ENCODE measurements at places on chromosomes 1 and 21.
A peak's percentile ranks its signal among the peaks of the same experiment; 100 is the strongest.

DNA sequence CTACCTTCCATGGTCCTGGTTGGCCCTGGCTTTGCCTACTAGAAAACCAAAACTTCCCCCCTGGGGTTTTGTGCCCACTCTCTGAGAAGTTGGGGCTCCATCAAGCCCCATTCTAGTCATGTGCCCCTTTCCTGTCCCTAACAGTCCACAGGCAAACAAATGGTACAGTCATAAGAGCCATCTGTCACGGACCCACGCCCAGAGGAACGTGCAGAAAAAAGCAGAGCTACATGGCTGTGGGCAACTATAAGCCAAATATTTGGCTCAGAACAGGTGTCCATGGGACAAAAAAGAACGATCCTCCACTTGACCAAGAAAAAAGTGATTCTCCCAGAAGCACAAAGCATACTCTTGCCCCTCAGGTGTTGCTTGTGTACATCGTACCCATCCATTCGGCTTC, 14.6 kb upstream of the TRNAU1AP start:
- DNase-seq, result no peak

DNA sequence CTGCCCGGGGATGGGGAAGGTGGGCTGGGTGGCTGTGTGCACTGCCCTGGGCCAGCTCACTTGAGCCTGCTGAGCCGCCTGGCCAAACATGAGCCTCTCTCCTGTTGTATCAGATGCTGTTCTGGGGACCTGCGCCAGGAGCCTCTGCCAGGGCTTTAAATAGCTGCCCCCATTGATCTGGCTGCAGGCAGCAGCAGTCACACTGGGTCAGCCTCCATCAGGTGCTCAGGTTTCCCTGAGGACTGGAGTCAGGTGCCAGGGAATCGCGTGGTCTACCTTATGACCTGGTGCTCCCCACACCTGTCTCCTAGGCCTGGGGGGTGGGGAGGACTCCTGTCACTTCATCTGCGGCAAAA, 700 bp upstream of the CCDC28B start:
- peak; percentile 94 for DNase-seq

GRCh38 chr1:152836870-152837269, 5.8 kb upstream of the LCE6A start:
- DNase-seq, result no peak

- DNase-seq, result no peak
Measured at GRCh38 chr1:26370591-26371382, 1.8 kb downstream of the ZNF683 start.

GRCh38 chr1:33348676-33349080, 27.8 kb upstream of the A3GALT2 start:
- no peak for DNase-seq

GRCh38 chr1:230308039-230308438, 118.1 kb downstream of the PGBD5 start:
- DNase-seq, result peak; percentile 54

DNA sequence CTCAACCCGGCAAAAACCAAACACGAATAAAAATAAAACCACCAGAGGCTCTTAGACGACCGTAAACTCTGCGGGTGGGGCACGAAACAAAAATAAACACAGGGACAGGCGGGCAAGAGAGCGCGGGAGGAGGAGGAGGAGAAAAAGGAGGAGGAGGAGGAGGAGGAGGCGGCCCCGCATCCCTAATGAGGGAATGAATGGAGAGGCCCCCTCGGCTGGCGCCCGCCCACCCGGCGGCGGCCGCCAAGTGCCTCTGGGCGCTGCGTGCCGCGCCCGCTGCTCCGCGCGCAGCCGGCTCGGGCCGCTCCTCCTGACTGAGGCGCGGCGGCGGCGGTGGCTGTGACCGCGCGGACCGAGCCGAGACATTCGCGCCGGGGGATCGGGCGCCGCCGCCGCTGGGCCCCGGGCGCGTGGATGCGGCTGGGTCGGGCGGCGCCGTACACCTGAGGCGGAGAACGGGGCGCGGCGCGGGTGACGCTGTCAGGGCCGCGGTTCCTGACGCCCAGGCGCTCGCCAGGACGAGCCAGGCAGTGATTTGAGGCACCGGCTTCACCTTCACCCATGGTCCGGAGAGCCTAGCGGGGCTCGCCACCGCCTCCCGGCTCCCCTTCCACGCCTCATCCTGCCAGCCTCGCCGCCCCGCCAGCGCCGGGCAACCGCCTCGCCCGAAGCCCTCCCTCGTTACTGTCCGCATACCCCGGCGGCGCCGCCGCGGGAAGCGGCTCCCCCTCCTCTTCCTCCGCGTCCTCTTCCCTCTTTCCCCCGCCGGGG, at the start of gene MARK1:
Gene MARK1, plus strand, starts transcription at position 229 of the 771 bp plus-strand sequence. CDS start 687 bp downstream, outside the sequence.
- peak; percentile 86 for DNase-seq

DNA sequence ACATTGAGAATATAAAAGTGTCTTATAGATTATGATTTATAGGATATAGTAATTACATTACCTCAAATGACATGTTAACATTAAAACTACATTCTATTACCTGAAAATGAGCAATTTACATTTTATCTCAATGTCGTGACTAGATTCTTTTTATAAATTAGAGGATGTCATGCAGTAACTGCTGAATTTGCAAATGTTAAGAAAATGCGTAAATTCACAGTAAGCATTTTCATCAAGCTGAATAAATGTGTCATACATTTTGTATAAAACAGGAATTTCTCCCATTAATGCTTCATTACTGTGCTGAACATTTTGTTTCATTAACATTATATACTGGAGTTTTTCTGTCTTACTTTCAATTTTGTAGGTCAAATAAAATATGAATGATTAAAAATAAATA, 1460.7 kb upstream of the B3GALT2 start:
- no peak for DNase-seq

DNA sequence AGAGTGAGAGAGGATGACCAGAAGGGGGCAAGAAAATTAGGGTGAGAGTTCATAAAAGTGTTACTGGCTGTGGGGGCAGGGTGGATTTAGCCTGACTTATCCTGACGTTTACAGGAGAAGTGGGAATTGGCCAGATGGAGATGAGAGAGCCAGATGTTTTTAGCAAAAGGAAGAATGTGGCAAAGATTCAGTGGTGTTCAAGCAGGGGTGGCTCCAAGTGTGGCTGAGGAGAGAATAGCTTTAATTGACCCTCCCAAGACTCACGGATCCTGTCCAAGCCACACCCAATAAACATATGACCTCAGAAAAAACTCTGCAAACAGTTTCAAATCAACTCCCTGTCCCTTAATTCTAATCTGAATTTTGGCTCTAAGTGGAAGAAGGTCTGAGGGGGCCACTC, 35.2 kb upstream of the EDEM3 start:
- no peak for DNase-seq

GRCh38 chr1:2942410-2942809, 78.9 kb upstream of the ACTRT2 start:
- DNase-seq, result no peak

DNA sequence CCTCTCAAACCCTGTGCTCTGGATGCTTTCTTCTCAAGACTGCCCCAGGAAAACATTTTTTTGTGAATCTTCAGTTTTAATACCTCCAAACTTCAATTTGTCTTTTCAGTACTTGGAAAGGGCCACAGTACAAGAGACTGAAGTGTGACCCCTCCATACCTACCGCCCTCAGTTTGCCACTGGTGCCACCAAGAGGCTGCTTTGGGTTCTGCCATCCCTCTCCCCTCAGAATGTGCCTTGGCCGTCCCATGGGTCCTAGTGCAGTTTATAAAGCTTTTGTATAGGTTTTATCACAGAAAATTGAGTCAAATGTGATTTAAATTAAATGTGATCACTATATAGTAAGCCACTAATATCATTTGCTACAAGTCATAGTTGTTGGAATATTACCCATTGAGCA, 60.8 kb upstream of the PGD start:
- peak; percentile 57 for DNase-seq

DNA sequence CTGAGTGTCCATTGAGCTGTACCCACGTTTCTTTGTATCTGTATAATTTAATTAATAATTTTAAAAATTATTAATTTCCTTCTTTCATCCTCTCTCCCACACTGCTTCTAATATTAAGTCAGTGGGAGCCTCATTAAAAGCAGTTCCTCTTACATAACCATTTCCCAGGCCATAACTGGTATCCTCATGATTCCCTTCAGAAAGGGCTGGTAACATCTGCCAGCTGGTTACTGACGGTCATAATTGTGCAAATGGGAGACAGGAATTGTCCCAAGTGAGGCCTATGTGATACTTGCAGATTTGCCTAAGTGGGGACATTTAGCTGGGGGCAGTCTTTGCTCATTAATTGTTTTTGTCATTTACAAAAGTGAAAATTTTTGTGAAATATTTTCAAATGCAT, 69.0 kb upstream of the SPAG17 start:
- no peak for DNase-seq

- DNase-seq, result peak; percentile 42
Measured at GRCh38 chr1:243354511-243355153, 98.8 kb downstream of the SDCCAG8 start.

GRCh38 chr1:156409439-156409838, 40.4 kb downstream of the RHBG start:
- no peak for DNase-seq

DNA sequence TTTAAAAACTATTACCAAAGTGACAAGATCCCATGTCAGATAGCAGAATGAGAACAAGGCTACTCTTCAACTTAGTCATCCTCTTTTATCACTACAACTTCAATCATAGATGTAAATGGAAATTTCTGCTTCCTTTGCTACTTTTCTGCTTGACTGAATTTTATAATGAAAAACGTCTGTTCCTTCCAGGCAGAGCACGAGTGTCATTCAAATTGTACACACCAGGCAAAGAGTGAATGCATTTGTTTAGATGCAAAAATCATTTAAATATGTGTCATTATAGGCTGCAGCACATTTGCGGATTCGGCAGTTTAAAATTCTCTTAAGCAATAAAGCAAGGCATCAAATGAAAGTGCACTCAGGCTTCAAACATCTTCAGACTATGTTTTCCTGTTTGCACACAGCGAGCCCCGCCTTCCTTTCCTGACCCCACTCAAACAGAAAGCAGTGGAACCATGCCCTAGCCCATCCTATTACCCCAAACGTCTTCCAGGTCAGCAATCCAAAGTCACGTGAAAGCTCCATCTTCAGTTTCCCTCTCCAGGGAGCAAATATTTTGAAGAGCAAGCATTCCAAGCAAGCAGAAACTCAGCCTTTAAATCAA, 99.6 kb downstream of the APP start:
- peak; percentile 42 for DNase-seq

GRCh38 chr1:109502364-109502851, 7.1 kb downstream of the AMIGO1 start:
- DNase-seq, result no peak

DNA sequence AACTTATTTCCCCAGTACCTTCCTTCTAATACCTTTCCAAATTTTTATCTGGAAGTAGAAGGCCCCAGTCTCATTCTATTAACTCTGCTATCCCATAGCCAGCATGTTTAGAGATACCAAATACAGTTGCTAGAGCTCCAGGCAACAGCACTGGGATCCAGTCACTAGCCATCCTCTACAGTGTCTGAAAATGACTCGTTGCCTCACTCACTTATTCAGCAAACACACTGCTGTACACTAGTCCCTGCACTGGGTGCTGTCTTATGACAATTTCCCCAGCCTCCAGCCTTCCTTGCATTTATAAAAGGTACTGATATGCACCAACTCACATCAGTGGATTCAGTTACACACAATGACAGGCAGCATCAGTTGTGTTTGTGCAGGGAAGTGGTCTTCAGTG, 179.0 kb downstream of the DSCAM start:
- no peak for DNase-seq

GRCh38 chr1:93771843-93772242, 90.2 kb upstream of the BCAR3 start:
- DNase-seq, result no peak

- no peak for DNase-seq
Measured at GRCh38 chr21:44353191-44353970, at the start of gene TRPM2. Gene TRPM2 (plus strand): TSS chr21:44353621. CDS start chr21:44353701, 80 bp downstream.

- DNase-seq, result peak; percentile 84
Measured at GRCh38 chr1:184854496-184855140, 100.0 kb upstream of the EDEM3 start.

- DNase-seq, result no peak
Measured at GRCh38 chr21:31064803-31065202, 26.5 kb upstream of the KRTAP19-8 start.

DNA sequence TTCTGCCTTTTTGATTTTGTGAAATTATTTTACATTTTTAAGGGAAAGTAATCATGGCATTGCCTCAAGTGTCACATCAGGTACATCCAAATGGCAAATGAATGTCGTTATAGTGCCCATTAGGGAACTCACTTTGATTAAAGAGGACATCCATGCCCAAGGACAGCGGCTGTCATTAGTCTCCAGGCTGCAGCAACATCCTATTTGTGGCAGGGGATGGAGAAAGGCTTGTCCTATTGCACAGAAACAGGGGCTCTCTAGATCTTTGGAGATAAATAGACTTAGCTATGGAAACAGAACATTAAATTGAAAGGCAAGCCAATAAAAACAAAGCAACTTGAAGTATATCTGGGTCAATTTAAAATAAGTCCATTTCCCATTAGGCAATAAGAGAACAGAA, 439.3 kb downstream of the NEGR1 start:
- no peak for DNase-seq

DNA sequence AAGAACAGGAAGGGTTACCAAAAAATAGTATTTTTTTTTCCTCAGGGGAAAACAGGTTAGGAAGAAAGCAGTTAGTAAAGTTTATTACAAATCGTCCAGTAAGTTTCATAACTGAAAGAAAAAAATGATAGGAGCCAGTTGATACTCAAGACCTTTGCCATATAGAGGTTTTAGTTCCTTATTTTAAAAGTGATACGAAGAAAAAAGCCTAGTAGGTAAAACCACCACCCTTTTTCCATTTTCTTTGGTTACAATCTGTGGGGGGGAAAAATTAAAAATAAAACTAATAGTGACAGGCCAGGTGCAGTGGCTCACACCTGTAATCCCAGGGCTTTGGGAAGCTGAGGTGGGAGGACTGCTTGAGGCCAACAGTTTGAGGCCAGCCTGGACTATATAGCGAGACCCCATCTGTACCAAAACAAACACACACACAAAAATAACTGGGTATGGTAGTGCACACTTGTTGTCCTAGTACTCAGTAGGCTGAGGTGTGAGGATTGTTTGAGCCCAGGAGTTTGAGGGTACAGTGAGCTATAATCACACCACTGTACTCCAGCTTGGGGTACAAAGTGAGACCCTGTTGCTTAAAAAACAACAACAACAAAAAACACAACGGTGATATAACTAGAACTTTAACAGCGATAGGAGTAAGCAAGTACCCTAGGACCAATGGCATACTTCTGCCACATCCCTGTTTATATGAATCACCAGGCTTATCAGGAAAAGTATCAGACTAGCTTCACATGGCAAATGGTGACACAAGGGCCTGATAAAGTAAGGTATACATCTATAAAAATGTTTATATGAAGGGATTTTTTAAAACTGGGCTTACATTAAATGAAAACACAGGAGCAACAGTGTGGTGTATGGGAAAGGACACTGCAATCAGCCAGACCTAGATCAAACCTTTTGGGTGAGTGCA, 5.4 kb downstream of the TMEM59 start:
- no peak for DNase-seq

GRCh38 chr1:19311503-19311930, 427 bp downstream of the AKR7A2 start:
- DNase-seq, result peak; percentile 19

DNA sequence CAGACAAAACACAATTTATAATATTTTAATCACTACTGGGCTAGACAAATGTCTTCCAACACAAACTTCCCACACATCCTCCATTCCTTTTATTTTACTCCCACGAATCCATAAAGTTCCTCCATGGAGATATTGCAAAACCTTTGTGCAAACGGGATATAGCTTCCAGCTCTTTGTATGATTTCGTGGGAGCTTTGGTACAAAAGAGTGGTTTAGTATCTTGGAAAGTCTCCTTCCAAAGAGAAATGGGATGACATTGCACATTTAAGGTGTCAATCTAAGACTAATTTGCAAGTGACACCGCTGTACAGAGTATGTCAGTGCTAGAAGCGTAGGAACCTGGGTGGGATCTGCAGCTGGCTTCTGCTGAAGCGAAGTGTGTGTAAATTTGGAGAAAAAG, 455.2 kb upstream of the RUNX1 start:
- DNase-seq, result no peak
